ENCODE measurements at places on chromosomes 5 and 9.

DNA sequence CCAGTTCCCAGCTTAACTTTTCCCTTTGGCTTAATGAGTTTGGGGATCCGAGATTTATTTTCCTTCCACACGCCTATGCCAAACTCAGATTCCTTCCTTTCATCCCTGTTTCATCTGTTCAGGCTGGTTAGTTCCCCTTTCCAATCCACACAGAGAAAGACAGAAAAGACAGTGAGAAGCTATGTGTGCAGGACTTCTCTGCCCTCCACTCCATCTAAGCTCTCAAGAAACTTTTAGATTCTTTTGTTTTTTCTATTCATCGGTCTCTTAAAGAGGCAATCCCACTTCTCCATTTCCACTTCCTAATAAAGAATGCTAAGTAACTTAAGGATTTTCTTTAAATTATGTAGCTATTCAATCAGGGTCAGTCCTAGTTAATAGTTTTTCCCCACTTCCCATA, 11.2 kb downstream of the ITGA1 start:
- no peak for DNase-seq

DNA sequence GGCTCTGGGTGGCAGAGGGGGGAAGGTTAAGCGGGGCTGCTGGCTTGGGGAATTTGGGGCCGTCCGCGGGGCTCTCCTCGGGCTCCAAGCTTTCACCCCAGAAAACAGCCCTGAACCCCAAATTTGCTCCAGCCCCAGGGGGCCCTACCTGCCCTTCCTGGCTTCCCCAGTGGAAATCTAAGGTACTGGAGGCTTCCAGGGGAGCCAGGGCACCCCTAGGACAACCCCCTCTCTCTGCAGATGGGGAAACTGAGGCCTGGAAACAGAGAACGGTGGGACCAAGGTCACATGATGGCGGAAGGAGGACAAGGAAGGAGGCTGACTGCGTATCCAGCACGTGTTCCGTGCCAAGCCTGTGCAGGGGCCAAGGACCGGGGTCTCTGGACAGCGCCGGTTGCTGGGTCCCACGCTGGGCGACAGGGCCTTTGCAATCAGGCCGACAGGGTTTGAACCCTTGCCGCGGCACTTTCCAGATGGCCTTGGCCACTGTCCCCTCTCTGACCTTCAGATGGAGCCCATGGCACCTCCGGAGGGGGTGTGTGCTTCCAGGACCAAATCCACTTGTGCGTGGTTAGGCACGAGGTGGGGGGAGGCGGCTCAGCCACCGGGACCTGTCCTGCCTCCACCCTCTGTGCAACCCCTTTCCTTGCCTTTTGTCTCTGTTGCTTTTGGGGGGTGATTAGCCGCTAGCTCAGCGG, 183.1 kb downstream of the C9orf50 start:
- no peak for DNase-seq

- no peak for DNase-seq
Observed at GRCh38 chr5:178509491-178510057, 80.6 kb downstream of the COL23A1 start.

DNA sequence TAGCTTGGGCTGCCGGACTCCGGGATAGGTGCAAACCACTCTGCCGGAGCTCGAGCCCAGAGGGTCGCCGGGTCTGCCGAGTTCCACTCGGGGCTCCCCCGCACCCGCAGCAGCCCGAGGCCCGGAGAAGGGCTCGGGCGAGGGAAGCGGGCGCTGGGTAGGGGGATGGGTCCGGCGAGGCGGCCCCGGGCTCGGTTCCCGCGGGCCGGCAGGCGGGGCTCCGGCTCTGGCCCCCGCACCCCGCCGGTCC, 507 bp downstream of the RICTOR start:
- DNase-seq: no peak

- no peak for DNase-seq
Observed at GRCh38 chr5:96173366-96173765, 211.7 kb upstream of the ELL2 start.

GRCh38 chr5:157106630-157107461, 2.0 kb downstream of the HAVCR2 start:
- no peak for DNase-seq

DNA sequence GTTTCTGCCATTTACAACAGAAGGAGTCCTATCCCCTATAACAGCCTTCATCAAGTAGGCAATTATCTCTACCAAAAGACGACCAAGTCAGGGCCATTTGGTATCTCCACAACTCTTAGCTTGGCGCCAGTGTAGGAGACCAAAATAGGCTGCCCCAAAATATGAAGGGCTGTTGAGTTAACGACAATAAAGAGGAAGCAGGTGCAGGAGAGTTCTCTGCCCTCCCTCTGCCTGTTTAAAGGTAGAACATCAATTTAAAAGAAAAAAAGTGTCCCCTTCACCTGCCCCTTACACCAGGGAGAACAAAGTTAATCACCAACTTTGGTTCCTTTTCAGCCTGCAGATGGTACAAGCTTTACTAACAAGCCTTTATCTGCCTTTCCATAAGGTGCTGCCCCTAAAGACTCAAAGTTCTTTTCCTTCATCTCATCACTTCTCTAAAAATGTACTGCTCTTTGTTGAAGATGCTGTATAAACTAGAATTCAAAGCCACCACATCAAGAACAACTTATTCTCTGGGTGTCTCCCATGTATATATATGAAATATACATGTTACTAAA, 33.3 kb downstream of the PPP1R2B start:
- no peak for DNase-seq

DNA sequence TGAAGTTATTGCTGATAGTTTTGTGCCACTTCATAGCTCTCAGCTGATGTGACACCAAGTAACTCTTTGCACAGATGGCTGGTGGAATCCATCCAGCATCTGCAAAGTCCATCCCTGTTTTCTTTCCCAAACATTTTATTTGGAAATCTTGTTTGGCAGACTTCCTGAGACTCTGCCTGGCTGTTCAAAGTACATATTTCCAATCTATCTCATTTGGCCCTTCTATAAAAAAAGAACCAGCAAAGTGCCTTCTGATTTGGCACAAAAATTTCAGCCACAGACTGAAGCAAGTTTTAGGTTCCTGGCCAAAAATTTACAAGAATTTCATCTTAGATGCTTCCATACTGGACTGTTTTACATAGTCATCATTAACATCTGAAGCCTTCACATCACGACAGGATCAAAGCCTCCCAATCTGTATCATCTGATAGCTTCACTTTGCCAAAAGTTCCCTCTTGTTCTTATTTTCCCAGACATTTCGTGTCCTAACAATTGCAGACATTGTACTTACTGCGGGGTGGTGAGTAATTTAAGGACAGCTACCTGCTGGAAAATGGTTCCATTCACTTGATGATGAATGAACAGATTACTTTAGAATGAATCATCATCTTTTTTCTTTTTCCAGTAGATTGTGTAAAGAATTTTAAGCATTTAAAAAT, 377.3 kb downstream of the KIAA0825 start:
- peak; percentile 27 for DNase-seq

GRCh38 chr9:89837162-89837933, 232.5 kb downstream of the GADD45G start:
- DNase-seq: no peak

DNA sequence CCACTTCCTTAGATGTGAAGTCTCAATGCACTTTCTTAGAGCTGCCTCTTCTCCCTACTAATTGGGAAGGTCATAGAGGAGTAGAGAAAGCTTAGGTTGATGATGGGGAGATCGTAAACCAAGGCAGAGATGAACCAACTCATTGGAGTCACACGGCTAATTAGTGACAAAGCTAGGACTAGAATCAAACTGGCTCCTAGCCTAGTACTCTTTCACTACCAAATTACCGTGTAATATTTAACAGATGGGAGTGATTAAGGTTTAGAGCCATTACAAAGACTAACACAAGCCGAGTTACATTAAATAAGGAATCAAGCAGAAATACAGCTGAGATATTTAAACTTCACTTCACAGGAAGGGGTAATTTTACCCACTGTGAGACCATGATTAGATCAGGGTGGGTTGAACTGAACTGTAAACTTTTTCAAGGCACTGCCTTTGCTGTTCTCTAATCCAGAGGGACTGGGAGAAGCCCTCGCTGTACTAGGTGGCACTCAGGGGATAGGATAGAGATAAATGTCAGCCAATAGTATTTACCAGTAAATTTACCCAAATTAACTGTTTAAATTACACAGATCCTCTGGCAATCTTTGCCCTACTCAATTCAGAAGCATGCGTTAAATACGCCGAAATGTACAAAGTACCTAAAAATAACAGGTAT, 166.4 kb upstream of the PIK3R1 start:
- DNase-seq: no peak

- no peak for DNase-seq
Observed at GRCh38 chr9:135116881-135117280, 29.4 kb downstream of the OLFM1 start.

DNA sequence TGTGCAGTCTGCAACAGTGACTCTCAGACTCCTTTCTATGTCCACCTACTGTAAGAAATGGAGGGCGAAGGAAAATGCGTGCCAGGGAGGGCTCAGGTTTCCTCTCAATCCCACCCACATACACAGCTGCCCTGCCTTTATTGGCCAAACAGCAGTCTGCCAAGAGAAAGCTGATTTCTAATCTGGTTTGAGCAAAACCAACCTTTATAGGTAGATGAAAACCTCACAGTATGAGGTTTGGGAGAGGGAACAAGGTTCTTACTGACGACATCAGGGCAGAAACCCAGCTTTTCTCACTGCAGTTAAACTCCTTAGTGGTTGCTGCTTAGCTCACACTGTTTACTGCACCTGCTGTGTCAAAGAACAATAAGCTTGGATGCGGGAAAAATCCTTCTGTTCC, 152.3 kb upstream of the KLF9 start:
- DNase-seq: no peak

DNA sequence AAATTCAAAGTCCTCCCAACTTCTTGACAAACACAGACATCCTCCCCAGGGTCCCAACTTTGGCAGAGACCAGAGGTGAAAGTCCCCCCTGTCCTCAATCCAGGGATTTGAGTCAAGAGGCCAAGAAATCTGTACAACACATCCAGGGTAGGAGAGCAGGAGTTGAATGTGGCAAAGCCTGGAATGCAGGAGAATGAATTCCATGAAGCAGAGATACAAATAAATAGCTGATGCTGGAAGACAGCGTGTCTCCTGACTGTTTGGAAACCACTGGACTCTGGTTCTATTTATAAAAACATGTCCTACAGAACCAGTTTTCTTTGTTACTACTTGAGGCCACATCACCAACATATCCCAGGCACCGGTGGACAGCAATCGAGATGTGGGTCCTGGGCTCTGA, 43.7 kb upstream of the SLIT3 start:
- no peak for DNase-seq

- DNase-seq: no peak
Observed at GRCh38 chr9:103798620-103799019, 295.5 kb upstream of the SMC2 start.

GRCh38 chr5:154015071-154015693, 23.5 kb downstream of the FAM114A2 start:
- no peak for DNase-seq

DNA sequence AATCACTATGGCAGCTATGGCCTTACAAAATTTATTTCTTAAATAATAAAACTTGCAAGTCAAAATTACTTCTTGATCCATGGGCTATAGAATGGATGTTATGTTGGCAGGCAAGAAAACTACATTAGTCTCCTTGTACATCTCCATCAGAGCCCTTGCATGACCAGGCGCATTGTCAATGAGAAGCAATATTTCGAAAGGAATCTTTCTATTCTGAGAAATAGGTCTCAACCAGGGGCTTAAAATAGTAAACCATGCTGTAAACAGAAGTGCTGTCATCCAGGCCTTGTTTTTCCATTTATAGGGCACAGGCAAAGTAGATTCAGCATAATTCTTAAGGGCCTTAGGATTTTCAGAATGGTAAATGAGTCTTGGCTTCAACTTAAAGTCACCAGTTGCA, 220.1 kb downstream of the SREK1 start:
- no peak for DNase-seq

GRCh38 chr9:90251316-90251715, 391.3 kb downstream of the DIRAS2 start:
- DNase-seq: no peak

DNA sequence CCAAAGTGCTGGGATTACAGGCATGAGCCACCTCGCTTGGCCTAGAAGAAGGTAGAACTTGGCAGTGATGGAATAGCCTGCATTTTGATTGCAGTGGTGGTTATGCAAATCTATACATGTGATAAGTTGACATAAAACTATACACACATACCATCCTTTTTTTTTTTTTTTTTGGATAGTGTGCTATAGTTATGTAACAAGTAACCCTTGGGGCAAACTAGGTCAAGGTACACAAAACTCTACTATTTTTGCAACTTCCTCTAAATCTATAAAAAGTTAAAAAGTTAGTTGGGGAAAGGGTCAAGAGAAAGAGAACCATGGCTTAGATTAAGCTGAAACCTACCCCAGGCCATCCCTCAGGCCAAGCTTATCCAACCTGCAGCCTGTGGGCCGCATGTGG, 11.1 kb downstream of the TRIM14 start:
- no peak for DNase-seq

DNA sequence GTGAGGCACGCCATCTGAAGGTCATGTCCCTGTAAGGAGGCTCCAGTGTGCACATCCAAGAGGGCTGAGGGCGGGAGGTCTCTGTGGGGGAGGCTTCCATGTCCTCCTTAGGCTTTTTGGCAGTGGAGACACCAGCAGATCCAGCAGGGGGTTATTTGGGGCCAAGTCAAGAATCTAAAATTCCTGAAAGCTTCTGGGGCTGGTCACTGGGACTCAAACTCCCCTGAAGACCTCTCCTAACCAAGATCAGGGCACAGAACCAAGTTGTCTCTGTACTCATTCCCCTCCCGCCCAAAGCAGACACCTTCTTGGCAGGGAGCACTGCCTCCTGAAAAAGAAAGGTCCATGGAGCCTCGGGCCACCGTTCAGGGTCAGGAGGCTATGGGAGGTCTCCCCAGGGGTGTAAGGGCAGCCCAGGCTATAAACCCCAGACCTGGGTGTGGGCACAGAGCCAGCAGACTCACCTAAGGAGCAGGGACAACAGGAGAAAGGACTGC, 127.4 kb upstream of the ADRA1B start:
- DNase-seq: no peak
